ENCODE measurements at places on chromosomes 3 and 15.

DNA sequence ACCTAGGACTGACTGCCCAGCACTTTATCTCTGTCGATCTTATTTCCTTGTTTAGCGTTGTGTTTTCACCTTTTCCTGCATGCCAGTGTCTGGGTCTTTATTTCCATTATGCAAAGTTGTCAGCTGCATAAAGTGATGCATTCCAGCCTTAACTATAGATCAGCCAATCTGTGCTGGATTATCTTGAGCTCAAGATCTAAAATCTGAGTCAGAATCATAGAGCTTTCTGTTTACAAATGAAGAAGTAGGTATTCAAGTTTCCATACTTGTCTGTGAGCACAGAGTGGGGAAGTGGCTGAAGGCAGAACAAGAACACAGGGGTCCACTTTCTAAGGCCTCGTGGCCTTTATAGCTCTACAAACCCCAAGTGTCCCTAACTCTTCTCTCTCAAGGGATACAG is 82.4 kb upstream of the PLCL2 start:
- peak; percentile 18 for DNase-seq

GRCh38 chr3:168876346-168877035 is 780.8 kb upstream of the GOLIM4 start:
- DNase-seq, result no peak

DNA sequence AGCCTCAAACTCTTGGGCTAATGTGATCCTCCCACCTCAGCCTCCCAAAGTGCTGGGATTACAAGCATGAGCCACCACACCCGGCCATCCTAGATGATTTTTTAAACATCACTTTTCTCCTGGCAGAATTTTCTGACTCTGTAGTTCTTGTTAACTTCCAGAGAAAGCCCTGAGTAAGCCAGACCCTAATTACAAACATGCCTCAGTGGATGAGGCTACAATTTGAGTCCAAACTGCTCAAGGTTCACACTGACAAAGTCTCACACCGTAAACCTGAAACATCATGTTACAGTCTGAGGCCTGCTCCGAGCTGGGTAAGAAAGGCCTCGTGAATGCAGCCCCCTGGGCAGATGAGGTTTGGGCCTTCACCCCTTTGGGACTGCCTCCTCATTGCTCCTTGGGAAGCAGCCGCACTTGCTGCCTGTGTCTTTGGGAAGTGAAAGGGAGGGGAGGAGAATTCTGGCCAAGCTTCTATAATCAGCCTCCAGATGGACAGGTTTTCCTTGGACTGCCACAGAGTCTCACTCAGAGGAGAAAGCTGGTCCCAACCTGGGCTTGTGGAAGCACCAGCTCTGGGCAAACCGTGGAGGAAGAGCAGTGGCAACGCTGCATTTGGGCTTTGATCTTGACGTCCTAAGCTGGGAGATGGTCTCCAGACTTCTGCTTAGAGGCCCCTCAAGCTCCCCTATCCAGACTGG is 46.0 kb downstream of the CA12 start:
- no peak for DNase-seq

DNA sequence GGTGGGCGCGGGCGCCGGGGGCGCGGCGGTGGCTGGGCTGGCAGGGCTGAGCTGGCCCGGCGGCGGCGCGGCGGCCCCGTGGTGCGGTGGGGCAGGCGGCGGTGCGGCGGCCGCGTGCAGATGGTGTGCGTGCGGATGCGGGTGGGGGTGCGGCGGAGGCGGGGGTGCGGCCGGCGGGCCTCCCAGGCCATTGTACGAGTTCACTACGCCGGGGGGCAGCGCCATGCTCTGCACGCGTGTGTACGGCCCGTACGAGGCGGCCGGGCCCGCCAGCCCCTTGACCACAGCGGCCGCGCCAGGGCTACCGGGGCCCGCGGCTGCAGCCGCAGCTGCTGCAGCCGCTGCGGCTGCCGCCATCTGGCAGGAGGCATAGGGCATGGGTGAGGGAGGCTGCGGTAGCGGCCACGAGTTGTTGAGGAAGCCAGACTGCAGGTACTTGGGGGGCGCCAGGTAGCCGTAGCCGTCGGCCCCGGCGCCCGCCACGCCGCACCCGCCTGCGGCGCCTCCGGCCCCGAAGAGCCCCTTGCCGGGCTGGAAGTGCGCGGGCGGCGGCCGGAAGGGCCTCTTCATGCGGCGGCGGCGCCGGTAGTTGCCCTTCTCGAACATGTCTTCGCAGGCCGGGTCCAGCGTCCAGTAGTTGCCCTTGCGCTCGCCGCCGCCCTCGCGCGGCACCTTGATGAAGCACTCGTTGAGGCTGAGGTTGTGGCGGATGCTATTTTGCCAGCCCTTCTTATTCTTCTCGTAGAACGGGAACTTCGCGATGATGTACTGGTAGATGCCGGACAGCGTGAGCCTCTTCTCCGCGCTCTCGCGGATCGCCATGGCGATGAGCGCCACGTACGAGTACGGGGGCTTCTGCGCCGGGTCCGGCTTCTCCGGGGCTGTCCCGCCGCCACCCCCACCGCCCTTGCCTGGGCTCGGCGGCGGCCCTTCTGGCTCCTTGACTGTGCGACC is 951 bp downstream of the FOXL2 start:
- peak; percentile 67 for DNase-seq

GRCh38 chr3:190399677-190400076 is 11.7 kb downstream of the CLDN16 start:
- no peak for DNase-seq

- no peak for DNase-seq
Observed at GRCh38 chr3:37994639-37994972, 4.0 kb downstream of the VILL start.

DNA sequence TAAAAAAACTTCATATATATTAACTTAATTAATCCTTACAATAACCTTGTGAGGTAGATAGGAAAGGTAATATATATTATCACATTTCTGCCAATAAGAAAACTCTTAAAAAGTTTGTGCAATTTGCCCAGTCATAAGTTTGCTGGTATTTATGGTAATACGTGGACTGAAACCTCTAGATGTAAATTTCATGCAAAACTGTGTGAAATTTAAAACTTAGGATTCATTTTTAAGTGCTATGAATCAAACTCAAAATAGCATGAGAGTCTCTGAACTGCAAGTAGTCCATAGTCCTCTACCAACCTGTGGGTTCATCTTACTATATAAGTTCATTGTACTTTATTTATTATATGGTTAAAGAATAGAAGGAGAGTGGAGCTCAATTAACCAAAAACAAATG is 56.4 kb downstream of the ZBTB20 start:
- DNase-seq, result no peak

GRCh38 chr3:10160925-10161324 is 3.8 kb upstream of the IRAK2 start:
- DNase-seq, result no peak

Measured in muscle of back (tissue), 13 donors.